ENCODE measurements at places on chromosomes 1 and 21.
A peak's percentile ranks its signal among the peaks of the same experiment; 100 is the strongest.

DNA sequence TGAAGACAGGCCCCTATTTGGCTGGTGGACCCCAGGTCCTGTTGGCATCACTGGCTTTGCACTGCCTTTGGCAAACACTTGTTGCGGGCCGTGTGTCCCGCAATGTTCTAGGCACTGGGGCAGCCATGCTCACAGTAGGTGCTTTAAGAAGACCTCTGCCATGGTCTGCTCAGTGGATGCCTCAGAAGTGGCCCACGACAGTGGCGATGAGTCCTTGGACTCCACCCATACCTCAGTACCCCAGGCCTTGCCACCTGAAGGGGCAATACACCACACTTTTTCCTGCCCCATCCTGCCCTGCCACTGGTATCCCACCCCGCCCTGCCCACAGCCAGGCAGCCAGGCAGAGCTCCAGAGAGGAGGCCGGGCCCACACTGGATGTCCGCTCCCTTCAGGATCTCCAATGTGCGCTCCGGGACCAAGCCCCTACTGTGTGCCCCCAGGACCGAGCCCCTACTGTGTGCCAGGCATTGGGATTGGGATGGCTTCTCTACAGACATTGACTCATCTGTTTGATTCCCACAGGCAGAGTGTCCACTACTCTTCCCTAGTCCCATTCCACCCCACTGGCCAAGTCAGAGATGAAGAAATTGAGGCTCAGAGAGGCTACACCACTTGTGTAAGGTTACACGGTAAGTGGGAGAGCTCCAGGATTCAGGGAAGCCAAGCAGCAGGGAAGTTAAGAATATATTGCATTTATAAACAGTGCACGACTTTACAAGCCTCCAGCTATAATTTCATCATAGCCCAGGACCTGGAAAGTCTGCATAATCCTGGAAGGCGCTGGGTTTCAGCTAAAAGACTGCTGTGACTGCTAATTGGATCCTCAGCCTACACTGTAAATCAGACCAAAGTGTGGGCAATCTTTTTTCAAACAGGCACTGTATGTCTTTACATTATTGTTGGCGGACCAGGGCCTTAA lies 101.6 kb downstream of the DMRTB1 start:
- no peak for DNase-seq

- DNase-seq, result no peak
Measured at GRCh38 chr21:15874615-15875014, 144.8 kb downstream of the USP25 start.

- DNase-seq, result no peak
Measured at GRCh38 chr1:204799630-204800029, 71.0 kb upstream of the NFASC start.

DNA sequence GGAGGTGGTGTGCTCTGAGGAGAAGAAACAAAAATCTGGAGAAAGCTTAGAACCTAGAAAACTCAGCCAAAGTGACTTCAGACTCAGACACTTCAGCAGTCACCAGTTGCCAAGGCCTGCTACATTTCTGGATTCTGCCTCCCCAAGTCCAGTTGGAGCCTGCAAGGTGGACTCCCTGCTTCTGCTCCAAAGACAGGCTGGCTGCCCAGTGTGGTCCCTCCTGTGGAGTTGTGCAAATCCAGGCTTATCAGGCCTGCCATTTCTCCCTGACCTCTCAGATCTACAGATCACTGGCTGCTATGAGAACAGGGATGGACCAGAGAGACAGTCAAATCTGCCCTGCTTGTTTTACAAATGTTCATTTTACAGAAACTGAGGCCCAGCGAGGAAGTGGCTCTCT lies 9.9 kb downstream of the CACHD1 start:
- no peak for DNase-seq

- no peak for DNase-seq
Measured at GRCh38 chr1:117017062-117017461, 15.5 kb downstream of the CD101 start.

DNA sequence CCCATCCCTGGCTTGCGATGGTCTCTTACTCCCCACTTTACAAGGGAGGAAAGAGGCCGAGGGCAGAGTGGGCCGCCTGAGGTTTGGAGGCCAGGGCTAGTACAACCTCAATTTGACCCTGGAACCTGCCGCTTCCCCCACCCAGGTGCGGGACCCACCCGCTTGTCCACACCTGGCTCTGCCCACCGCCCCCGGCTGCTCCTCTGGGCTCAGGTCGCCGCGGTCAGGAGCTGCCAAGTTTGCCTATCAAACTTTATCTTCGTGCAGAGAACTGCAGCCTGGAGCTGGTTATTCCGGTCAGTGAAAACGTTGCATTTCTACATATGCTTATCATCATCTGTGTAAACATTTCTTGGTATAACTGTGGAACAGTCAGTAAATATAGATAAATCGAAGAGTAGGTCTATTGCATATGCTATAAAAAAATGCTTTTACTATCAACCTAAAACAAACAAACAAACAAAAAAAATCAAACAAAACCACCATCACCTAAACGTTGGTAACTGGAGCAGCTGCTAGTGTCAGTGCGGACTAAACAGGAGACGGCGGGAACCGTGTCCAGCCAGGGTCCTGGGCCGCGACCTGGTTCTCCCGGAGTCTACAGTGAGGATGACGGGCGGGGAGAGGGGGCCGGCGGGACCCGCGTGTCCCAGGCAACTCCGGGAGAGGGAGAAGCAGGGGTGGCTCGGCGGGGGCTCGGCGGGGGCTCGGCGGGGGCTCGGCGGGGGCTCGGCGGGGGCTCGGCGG lies 906 bp upstream of the ADARB1 start:
- DNase-seq, result no peak

DNA sequence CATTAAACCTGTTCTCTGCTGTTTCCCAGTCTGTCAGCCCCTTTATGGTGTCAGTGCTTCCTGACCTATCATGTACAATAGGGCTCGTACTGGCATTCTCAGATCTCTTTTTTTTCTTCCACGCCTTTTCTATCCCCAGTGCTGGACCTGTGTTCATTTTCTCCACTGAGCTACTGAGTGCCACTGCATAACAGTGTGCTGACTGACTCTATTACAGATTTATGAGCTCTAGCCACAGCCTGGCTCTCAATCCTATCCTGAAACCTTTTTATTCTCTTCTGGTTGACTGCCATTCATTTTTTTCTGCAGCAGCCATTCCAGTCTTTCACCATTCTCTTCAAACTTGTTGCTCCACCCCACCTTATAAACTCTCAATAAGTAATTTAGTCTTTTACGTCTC lies 59.6 kb upstream of the MACF1 start:
- no peak for DNase-seq

DNA sequence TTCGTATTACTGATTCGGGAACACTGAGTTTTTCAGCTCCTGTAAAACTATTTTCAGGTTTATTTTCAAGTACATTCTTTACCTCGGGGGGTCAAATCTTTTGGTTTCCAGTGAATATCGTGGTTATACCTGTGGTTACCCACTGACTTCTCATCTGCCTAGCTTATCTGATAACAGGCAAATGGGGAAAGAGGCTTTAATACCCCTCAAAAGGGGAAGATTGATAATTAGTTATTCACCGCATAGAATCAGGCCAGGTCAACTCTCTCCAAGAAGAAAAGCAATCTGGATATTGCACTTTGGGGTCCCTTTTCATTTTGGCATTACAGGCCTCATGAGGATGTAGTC lies 23.0 kb downstream of the RUNX1 start:
- DNase-seq, result no peak

GRCh38 chr1:117079737-117080136 lies 19.6 kb downstream of the TTF2 start:
- DNase-seq, result no peak

DNA sequence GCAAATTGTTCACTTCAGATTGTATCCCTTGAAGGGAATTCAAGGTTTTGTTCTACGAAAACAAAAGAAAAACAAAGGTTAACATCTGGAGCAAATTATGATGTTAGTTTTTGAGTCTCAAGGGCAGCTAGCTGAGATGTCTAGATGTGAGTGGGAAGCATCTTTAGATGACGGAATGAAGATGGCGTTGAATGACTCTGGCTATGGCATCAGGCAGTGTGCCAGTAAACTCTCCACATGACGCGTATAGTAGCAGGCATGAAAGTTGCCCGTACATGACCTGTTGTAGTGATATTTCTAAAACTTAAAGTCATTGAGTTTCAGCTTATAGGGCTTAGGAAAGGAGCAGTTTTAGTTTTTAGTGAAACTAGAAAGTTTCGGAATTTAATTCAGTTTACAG lies 12.3 kb upstream of the SDC3 start:
- DNase-seq, result no peak

DNA sequence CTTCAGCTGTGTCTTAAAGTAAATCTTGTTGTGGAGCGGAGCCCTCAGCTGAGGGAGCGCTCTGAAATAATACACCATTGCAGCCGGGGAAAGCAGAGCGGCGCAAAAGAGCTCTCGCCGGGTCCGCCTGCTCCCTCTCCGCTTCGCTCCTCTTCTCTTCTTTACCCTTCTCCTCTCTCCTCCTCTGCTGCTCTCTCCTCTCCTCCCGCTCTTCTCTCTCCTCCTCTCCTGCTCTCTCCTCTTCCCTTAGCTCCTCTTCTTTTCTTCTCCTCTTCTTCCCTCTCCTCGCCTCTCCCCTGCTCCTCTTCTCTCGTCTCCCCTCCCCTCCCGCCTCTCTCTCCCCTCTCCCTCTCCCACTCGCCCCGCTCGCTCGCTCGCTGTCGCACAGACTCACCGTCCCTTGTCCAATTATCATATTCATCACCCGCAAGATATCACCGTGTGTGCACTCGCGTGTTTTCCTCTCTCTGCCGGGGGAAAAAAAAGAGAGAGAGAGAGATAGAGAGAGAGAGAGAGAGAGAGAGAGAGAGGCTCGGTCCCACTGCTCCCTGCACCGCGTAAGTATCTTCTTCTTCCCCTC lies at the start of gene PROX1:
TSS of gene PROX1 (plus strand) at position 47 of the 580 bp plus-strand sequence. CDS start 8,563 bp downstream, outside the sequence.
- DNase-seq, result no peak

DNA sequence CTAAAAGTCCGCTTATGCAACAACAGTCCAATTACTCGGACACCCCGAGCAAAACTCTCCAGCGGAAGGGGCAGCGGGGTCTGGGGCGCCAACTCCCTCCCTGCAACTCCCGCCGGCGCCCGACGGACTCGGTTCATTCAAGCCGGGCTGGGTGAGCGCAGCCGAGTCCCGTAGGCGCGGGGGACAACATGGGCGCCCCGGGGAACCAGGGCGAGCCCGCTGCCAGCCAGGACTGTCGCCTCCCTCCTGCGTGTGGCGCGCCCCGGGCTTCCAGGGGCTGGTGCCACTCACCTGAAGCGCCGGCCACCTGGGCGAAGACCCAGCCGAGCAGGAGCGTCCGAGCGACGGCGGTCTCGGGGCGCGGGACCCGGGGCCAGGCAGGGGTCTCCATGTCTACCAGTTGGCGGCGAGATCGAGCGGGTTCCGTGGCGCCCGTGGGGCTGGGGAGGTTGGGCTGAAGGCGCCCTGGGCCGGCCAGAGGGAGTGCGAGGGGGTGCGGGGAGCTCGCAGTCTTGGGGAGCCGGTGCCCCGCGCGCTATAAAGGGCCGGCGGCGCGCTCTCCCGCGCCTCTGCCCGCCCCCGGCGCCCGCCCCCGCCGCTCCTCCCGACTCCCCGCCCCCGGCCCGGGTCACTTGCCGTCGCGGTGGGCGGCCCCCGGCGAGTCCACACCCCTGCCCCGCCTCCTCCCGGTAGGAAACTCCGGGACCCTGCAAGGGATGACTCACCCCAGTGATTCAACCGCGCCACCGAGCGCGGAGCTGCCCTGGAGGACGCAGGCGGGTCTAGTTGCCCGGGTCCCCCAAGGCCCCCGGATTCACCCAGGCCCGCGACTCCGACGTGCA lies at the start of gene F3:
TSS of gene F3 (minus strand) at position 514 of the 842 bp plus-strand sequence. CDS start at position 391, 123 bp downstream.
- peak; percentile 6 for DNase-seq

DNA sequence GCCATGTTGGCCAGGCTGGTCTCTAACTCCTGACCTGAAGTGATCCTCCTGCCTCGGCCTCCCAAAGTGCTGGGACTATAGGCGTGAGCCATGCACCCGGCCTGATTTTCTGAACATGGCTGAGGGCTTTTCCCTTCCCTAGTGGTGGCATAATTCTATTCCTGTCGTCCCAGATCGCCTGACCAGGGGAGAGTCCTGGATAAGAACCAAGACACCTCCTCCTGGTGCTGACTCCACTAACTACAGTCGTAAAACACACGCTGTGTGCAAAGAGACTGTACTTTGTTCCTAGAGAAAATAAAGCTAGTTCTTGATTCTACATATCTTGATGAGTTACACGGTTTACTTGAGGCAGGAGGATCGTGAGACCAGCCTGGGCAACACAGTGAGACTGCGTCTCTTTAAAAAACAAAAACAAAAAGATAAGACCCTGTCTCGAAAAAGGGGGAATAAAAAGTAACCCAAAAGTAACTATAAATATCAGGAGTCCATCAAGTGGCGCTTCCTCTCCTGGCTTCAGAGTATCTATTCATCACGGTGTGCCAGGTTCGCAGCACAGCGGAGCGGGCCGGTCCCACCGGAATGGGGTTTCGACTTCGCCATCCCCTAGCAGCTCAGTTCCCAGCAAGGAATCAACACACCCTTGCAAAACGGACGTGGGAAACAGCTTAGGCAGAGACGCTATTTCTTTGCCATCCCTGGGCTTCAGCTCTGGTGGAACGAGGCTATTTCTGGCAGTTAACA lies 973 bp downstream of the SDF4 start:
- no peak for DNase-seq

DNA sequence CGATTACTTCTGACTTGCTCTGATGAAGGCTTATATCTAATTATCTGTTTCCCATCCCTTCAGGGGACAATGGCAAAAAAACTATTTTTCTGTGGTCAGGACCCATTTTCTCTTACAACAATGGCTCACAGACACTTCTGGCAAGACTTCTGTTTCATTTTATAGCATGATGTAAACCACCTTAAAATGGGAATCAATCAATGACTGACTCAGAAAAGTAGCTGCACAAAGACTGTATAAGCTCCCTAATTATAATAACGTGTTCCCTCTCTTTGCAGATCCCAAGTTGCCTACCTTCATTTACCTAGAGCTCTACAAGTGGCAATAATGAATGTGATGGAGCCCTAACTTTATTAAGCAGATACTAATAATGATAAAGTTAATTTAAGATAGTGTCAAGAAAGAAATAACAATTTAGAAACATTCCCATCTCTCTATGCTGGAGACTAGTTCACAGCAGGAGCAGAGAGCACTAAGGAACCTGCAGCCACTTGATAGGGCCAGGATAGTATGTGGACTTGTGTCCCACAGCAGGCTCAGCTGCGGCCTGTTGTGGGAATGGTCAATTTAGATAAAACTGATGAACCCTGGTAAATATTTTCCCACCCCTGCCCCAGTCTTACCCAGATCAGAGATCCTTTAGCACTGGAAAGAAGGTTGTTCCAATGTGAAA lies 538 bp downstream of the GBP2 start:
- no peak for DNase-seq

Measured in esophagus squamous epithelium (tissue), 5 donors.